Right renal pelvis (tissue), 4 donors: ENCODE measurements at places on chromosomes 7 and 10.

- DNase-seq, result no peak
These were observed 16.4 kb upstream of the ELAPOR2 start for GRCh38 chr7:87075671-87076404.

- no peak for DNase-seq
These were observed 114.5 kb downstream of the LARP4B start for GRCh38 chr10:816958-817357.

DNA sequence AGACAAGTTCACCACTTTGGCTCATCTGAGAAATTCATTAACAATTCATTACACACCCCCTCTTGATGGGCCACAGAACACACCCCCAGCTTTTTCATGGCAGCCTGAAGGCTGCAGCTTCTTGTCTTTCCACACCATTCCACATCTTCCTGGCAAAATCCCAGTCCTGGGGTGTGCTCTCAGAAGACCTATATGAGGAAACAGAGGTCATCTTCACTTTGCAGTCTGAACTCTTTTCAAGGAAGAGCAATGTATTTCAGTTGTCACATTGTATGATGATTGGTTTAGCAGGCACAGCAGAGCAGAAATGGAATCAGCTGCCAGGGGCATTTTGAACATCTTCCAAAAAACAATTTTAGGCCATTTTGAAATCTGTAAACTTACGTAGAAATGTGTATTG, 7.8 kb upstream of the LRRC27 start:
- DNase-seq, result no peak

DNA sequence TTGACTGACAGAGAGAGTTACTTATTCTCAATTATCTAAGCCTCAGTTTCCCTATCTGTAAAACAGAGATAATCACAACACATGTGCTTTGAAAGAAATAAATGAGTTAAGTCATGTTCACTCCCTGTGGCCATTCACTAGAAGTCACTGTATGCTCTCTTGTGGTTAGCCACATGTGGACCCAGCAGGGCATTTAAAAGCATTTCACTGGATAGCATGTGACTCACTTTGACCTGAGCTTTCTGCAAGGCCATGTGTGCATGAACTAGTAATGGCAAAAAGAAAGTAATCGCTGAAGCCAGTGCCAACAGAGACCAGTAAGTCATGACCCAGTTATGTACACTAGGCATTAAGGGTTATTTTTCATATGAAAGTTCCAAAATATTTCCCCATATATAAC, 557.0 kb upstream of the IGFBP3 start:
- no peak for DNase-seq

DNA sequence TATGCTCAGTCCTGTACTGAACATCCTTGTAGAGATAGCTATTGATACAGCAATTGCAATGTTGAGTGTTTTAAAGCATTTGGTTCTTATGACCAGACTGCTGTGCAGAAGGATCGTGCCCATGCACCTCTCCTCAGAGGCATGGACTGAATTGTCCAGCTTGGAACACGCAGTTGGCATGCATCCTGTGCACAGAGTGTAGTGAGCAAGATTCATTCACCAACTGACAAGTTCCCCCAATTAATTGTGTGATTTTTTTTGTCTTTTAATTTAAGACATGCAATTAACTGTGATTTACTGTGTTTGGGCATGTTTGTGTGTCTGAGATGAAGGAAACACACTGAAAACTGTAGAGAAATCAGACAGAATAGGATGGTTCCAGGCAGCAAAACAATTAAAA, 323.7 kb downstream of the CDK14 start:
- DNase-seq, result no peak

GRCh38 chr7:44057849-44058758, 7.3 kb downstream of the PGAM2 start:
- no peak for DNase-seq

DNA sequence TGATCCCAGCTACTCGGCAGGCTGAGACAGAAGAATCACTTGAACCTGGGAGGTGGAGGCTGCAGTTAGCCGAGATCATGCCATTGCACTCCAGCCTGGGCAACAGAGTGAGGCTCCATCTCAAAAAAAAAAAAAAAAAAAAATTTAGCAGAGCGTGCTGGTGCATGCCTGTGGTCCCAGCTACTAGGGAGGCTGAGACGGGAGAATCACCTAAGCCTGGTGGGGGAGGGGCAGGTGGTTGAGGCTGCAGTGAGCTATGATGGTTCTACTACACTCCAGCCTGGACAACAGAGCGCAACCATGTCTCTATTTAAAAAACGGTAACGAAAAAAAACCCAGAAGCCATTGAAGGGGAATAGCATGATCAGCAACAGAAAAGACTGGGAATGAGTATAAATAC, 89.9 kb downstream of the ARHGAP12 start:
- no peak for DNase-seq

DNA sequence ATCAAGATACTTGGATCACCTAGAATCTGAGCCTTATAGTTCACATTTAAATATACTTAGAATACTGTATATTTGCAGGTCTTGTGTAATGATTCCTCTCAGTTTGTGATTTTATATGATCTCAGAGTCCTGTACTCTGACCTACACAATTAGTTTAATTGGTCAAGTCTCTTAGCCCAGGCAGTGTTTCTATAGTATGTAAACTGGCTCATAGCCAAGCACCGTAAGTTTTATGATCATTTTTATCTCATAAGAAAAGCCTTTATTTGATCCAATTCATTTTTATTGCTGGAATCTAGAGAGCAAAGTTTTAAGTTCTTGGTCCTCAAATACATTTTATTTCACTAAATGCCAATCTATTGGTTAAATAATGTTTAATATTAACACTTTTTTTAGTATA, 242.2 kb downstream of the MALRD1 start:
- no peak for DNase-seq

DNA sequence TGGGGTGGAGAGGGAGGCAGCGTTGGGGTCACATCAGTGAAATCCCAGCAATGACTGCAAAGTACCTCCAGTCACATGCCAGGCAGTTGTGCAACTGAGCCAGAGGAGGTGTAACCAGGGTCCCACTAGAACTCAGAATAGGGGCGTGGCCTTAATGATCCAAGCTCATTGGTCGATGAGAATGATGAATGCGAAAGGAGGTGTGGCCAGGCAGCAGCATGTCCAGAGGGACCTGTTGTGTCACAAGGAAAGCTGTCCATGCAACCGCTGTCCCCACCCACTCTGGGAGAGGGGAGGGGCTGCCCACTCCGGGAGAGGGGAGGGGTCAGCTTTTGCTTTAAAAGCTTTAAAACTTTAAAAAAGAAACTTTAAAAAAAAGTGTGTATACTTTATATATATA, 25.3 kb upstream of the MTPAP start:
- DNase-seq, result no peak

GRCh38 chr10:36373424-36374096, 731.5 kb upstream of the FZD8 start:
- DNase-seq, result no peak

GRCh38 chr10:104498347-104499081, 142.6 kb upstream of the SORCS3 start:
- DNase-seq, result no peak

- DNase-seq, result no peak
These were observed 133.3 kb upstream of the NAMPT start for GRCh38 chr7:106418094-106418493.

- DNase-seq, result no peak
These were observed 11.8 kb downstream of the OR9A2 start for GRCh38 chr7:143015084-143015483.

GRCh38 chr10:62022830-62023229, 121.3 kb downstream of the ARID5B start:
- no peak for DNase-seq

- no peak for DNase-seq
These were observed 247.7 kb upstream of the DKK1 start for GRCh38 chr10:52066383-52066782.

GRCh38 chr10:72720814-72721660, 29.1 kb downstream of the MCU start:
- DNase-seq, result no peak

DNA sequence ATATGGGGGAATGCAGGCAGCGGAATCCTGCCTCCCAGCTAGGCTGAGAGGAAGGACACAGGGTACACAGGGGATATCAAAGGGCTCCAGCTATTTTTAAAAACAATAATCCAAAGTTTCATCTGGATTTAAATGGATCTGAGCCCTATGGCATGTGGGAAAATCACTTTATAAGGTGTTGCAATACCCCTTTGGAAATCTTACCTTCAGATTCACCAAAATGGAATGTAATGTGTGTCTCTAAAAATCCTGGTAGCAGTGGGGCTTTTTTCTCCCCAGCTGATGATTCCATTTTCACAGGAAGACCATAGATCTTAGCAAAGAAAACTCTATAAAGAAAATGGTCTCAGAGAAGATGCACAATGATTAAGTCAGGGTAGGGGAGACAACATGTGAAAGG, 722.2 kb downstream of the PARD3 start:
- DNase-seq, result no peak

DNA sequence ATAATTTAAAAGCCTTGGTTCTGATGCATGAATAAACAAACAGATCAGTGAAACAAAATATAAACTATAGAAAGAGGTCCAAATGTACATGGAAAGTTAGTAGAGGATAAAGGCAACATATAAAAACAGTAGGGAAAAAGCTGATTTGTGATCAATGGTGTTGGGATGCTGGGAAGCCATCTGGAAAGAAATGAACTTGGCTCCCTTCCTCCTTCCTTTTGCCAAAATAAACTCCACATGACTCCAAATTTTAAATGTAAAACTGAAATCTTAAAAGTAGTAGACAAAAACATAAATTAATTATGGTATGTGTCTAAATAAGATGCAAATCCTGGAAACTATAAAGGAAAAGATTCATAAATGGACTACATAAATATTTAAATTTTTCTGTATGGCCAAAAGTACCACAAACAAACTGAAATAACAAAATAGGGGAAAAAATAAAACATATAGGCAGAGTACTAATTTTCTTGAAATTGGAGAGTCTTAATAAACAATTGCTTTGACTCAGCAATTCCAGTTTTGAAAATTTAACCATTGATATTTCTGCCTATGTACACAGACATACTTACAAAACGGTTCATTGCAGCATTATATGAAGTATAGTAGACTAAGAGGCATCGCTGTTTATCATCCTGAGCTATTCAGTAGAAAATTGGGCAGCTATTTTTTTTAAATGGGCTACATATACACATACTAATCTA, 77.0 kb upstream of the TRIM24 start:
- peak; percentile 16 for DNase-seq

DNA sequence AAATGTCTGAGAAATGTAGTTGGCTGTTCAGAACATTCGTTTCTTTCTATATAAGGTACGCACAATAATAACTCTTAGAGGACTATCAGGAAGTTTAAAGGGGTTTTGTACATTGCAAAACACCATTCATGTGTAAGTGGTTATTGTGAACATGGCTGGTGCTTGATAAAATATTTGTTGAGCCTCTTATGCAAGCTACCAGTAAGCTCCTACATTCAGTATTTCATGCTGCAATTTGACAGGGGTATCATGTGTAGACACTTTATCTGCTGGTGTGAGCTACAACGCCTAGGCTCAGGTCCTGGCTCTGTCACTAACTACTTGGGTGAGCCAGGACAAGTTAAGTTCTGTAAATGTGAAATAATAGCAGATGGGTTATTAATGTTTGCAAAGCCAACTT, 75.5 kb downstream of the MAP3K8 start:
- no peak for DNase-seq

DNA sequence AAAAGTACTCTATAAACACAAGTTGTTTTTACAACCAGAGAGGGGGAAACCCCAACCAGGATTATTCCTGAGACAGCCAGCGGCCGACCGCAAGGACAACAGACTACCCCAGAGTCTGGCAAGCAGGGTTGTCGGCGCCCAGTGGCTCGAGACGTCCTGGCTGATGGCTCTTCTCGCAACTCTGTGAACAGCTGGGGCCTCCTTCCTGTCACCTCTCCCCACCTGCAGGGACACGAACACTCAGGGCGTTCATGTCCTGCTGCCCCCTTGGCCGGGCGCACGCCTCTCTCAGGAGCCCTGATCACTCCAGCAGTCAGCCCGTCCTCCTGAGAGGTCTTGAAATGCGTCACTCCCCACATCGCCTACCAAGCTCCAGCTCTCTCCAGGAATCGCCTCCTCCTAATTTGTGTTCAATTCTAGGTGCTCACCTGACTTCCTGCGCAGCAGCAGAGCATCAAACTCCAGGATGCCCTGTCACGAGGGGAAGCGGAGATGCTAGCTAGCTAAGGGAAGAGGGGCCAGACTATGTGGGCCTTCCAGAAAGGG, 66.4 kb upstream of the TNRC18 start:
- no peak for DNase-seq

DNA sequence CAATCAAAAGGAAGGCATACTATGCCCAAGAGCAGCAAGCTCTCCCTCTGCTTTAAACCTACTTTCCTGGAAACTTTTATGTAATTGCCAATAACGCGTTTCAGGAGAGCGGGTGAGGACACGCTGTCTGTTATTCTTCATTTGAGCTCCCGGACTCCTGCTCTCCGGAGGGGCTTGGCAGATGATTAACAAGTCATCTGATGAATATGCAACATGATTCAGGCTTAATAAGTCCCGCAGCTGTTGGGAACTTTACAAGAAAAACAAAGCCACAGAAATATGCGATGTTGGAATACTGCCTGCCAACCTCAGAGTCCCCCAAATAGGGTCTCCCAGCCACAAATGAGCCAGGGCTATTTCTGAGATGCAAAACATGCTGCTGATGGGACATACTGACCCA, 348.0 kb downstream of the GPAM start:
- peak; percentile 47 for DNase-seq

DNA sequence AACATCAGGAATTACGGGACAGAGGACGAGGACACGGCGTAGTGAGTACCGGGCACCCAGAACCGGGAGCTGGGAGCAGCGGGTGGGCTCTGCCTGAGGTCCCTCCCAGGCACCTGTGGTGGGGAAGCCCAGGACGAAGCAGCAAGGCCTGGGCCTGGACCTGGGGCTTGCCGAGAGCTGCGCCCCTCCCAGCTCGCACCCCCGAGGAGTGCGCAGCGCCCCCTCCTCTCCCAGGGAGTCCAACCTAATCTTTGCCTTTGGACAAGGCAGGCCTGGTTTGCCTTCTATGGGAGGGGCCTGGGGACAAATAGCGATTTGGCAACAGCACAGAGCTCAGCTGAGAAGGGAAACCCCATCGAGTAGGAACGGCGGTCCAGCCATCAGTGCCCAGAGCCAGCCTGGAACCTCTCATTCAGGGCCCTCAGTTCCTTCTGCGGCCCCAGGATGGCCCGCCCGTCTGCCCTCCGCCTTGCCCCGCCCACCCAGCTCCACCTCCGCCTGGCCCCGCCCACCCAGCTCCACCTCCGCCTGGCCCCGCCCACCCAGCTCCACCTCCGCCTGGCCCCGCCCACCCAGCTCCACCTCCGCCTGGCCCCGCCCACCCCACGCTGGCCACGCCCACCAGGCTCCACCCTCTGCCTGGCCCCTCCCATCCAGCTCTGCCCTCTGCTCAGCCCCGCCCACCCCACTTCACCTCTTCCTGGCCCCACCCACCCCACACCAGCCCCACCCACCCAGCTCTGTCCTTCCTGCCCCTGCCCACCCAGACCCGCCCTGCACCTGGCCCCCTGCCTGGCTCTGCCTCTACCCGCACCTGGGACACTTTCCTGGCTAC, 32.5 kb upstream of the KNDC1 start:
- DNase-seq, result no peak
